MM.1S (cell line): ENCODE measurements at places on chromosomes 5 and 9.

GRCh38 chr9:27527702-27528075, 1.9 kb downstream of the MOB3B start:
- no peaks in the 10 kb centered on the region for H3K27me3 ChIP-seq
- no peaks in the 10 kb centered on the region for H3K36me3 ChIP-seq
- no peak overlapping the region for H3K4me3 ChIP-seq
- no peak for DNase-seq

GRCh38 chr5:1051366-1051720, 42.7 kb downstream of the NKD2 start:
- peak overlapping the region; percentile 95 for H3K27ac ChIP-seq
- H3K27me3 ChIP-seq, result no peaks in the 10 kb centered on the region

DNA sequence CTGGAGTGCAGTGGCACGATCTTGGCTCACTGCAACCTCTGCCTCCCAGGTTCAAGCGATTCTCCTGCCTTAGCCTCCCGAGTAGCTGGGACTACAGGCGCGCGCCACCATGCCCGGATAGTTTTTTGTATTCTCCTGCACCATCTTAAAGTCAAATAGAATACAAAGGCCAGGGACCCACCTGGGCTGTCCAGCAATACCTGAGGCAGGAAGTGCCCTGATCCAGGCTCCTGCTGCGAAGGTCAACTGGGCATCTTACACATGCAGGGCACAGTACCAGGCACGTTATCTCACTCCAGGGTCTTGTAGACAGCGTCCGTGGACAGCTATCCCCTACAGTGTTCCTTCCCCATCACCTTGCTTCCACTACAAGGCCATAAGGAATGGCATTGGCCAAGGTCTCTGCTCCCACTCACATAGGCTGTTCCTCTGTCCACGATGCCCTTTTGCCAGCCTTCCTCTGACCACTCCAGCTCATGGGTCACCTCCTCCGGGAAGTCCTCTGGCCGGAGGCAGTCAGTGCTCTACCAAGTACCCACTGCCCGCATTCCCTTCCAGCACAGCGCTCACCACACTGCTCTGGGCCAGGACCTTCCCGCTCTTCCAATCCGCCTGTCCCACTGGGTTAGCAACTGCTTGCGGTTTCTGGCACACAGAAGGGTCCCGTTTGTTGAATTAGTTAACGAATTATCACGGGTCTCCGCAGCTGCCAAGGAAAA, 978 bp downstream of the P4HA2 start:
- no peak overlapping the region for H3K27ac ChIP-seq
- H3K4me3 ChIP-seq, result peak overlapping the region; percentile 73
- no peaks in the 10 kb centered on the region for H3K27me3 ChIP-seq
- no peak for DNase-seq
- H3K36me3 ChIP-seq, result no peaks in the 10 kb centered on the region

- no peaks in the 10 kb centered on the region for H3K4me1 ChIP-seq
- H3K27ac ChIP-seq, result no peak overlapping the region
- no peaks in the 10 kb centered on the region for H3K27me3 ChIP-seq
- no peak for DNase-seq
These were observed 49.7 kb upstream of the NCS1 start for GRCh38 chr9:130122456-130122855.

DNA sequence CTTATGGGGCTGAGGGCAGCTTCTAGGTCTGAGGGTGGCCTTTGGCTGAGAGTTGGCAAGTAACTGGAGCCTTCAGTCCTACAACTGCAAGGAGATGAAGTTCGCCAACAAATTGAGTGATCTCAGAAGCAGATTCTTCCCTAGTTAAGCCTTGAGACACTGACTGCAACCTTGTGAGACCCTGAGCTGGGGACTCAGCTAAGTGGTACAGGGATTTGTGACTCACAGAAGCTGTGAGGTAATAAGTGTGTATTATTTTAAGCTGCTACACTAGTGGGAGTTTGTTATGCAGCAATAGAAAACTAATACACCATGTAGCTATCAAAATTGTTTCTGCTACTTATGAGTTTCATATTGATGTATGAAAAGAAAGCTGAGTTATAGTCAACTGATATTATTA, 279.2 kb downstream of the PIK3R1 start:
- DNase-seq, result no peak
- H3K27me3 ChIP-seq, result no peaks in the 10 kb centered on the region
- no peaks in the 10 kb centered on the region for H3K36me3 ChIP-seq
- H3K27ac ChIP-seq, result no peak overlapping the region

DNA sequence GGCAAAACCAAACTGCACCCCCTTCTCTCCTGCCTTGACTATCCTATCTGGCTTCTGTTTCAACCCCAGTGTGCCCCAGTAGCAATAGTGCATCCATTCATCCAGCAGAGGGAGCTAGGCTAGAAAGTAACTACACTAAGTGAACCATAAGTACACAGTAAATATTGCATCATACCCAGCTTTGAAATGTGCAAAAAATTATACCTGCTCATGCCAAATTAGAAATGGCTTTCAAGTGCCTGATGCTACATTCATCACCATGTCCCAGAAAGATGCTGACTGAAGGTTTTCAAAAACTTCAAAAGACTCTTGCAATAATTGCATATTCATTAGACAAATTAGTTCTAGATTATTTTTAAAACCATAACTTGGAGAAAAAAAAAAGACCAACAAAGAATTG, 153.5 kb downstream of the PRELID2 start:
- H3K27me3 ChIP-seq, result no peaks in the 10 kb centered on the region
- no peak overlapping the region for H3K4me3 ChIP-seq
- no peaks in the 10 kb centered on the region for H3K36me3 ChIP-seq
- no peak overlapping the region for H3K27ac ChIP-seq

DNA sequence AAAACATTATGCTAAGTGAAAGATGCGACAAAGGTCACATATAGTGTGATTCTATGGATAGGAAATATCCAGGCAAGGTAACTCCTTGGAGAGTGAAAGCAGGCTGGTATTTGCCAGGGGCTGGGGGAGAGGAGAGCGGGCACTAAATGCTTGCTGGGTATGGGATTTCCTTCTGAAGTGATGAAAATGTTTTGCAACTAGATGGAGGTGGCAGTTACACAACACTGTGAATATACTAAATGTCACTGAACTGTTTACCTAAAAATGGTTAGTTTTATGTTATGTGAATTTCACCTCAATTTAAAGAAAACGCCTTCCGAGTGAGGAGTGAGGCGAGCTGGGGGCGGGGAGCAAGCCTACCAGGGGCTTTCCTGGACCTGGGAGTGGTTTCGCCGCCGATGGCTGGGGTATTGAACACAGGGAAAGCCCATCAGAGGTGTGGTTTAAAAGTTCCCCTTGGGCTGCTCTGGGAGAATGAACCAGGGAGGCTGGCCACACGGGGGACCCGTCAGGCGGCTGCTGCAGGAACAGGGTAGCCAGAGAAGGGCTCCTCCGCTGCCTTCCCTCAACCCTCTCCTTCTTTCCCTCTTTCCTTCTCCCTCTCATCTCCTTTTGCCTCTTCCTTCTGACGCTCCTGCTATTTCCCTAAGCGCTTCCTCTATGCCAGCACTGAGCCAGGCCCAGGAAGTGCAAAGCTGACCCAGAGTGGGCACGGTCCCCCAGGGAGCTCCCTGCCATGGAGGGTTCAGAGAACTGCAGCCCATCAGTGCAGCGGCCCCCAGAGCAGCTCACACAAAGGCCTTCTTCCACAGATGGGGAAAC, 4.9 kb downstream of the AKNA start:
- DNase-seq, result no peak
- H3K27ac ChIP-seq, result peak overlapping the region; percentile 9; the same call in 1 of the 2 replicates
- peaks cover 13% of the 10 kb centered on the region for H3K36me3 ChIP-seq
- no peak overlapping the region for H3K4me3 ChIP-seq

- DNase-seq, result no peak
- H3K36me3 ChIP-seq, result no peaks in the 10 kb centered on the region
These were observed 27.0 kb downstream of the PTGES start for GRCh38 chr9:129725795-129726251.

DNA sequence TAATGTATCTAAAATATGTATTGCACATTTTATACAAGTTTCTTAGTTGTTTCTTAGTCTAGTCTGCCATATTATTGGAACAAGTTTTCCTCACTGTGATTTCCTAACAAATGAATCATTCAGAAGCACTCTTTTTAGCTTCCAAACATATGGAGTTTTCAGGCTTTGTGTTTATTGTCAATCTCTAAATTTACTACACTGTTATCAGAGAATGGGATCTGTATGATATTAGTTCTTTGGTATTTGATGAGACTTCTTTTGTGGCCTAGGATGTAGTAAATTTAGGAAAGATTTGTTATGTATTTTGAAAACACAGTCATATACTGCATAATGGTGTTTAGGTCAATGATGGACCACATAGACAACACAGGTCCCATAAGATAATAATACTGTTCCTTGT, 25.7 kb downstream of the SREK1IP1 start:
- H3K4me1 ChIP-seq, result no peaks in the 10 kb centered on the region
- H3K27me3 ChIP-seq, result no peaks in the 10 kb centered on the region

DNA sequence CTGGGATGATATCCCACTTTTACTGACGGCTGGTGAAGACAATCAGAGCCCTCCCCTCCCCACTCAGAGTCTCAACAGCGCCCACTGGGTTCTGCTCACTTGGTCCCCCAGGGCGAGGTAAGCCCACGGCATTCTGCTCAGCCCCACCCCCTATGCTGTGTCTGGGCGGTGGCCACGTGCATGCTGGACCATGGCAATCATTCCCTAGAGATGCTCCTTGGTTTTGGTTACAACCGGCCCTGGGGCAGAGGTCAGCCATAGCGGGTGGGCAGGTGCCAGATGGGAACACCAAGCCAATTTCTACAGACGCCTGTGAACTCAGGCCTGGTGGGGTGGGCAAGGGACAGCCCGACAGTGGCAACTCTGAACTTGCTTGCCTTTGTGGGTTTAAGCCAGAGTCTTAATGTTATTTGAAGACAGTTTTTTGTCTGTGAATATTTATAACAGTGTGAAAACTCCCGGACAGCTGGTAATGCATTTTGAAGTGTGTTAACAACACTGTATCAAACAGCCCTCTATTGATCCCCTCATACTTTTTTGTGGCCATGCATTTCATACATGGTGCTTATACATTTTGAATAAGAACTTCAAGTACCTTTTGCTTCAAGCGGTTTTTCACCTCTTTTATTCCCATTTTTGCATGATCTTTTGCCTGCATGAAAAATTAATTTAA, 94.2 kb downstream of the CRB2 start:
- H3K27ac ChIP-seq, result no peak overlapping the region
- H3K27me3 ChIP-seq, result no peaks in the 10 kb centered on the region
- H3K4me1 ChIP-seq, result no peaks in the 10 kb centered on the region
- no peak overlapping the region for H3K4me3 ChIP-seq

DNA sequence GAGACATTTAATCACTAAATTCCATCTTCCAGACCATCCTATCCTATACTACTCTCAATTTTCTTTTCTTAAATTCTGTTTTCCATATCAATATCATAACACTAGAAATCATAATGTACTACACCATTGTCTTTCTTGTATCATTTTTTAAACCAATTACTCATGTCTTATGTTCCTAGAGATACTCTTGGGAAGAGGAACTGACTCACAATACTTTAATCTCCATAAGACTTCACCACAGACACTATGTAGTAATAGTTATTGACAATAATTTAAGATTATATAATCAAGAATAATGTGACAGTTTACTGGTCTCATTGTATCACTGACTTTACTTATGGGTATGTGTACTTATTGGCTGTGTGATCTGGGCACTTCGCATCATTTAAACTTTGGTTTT, 43.8 kb downstream of the PCDHGC5 start:
- peaks cover 4% of the 10 kb centered on the region for H3K36me3 ChIP-seq
- no peak overlapping the region for H3K4me3 ChIP-seq
- no peak overlapping the region for H3K27ac ChIP-seq

- no peaks in the 10 kb centered on the region for H3K27me3 ChIP-seq
- no peak for DNase-seq
- no peaks in the 10 kb centered on the region for H3K36me3 ChIP-seq
- H3K27ac ChIP-seq, result no peak overlapping the region
- peaks cover 13% of the 10 kb centered on the region for H3K4me1 ChIP-seq
- H3K4me3 ChIP-seq, result no peak overlapping the region
These were observed 85.9 kb downstream of the NTRK2 start for GRCh38 chr9:84755380-84755779.

- H3K36me3 ChIP-seq, result peaks cover 7% of the 10 kb centered on the region; the same call in 1 of the 2 replicates
- 0 out of 2 replicates have a peak, but pooled peaks cover 25% of the 10 kb centered on the region for H3K4me1 ChIP-seq
- peak overlapping the region; percentile 96 for H3K4me3 ChIP-seq
- H3K27me3 ChIP-seq, result no peaks in the 10 kb centered on the region
These were observed 2.2 kb downstream of the G3BP1 start for GRCh38 chr5:151773951-151774350.

- DNase-seq, result no peak
- H3K36me3 ChIP-seq, result no peaks in the 10 kb centered on the region
- H3K27me3 ChIP-seq, result no peaks in the 10 kb centered on the region
- H3K27ac ChIP-seq, result no peak overlapping the region
- H3K4me1 ChIP-seq, result no peaks in the 10 kb centered on the region
These were observed 87.0 kb upstream of the GLIS3 start for GRCh38 chr9:4386819-4387218.

DNA sequence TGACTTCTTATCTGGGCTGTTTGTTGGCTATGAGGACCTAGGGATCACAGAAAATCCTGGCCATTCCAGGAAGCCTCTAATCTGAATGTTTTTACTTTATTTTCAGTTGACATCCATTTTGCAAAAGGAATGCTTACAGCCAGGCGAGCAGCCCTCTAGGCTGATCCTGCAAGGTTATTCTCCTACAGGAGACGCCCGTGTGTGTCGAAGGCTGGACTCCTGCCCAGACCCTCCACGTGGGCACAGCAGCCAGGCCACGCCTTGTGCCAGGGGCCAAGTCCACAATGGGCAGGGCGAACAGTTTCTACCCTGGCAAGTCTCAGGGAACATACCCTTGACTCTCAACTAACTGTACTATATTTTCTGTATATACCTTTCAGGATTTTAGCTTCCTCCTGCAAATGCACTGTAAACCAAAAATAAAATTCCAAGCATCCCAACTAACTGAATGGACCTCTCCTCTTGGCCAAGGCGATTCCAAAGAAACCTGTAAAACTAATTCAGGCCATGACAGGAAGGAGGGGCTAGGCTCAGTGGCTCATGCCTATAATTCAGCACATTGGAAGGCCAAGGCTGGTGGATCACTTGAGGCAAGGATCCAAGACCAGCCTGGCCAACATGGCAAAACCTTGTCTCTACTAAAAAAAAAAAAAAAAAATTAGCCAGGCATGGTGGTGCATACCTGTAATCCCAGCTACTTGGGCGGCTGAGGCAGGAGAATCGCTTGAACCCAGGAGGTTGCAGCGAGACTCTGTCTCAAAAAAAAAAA, 5.7 kb downstream of the CMBL start:
- no peaks in the 10 kb centered on the region for H3K27me3 ChIP-seq
- H3K4me1 ChIP-seq, result no peaks in the 10 kb centered on the region
- H3K27ac ChIP-seq, result no peak overlapping the region
- H3K4me3 ChIP-seq, result no peak overlapping the region
